Glomerular endothelial cell (primary cell): ENCODE measurements at places on chromosomes 16 and 17. TPM values are rescaled to one million over a fixed set of nuclear protein-coding genes. Genes with fewer than 3 reads are reported as not detected.

GRCh38 chr17:75227729-75228128, 22.2 kb downstream of the NUP85 start:
- no peak for DNase-seq

GRCh38 chr16:30551781-30552180, 6.4 kb downstream of the ZNF764 start:
- no peak for DNase-seq

GRCh38 chr16:84255050-84255810, 15.4 kb upstream of the KCNG4 start:
- no peak for DNase-seq

GRCh38 chr17:81380666-81381518, 14.4 kb upstream of the BAHCC1 start:
- DNase-seq: no peak

Gene KRT16
- total RNA-seq: not detected in 2 replicates

GRCh38 chr16:50252874-50253513, 13.4 kb upstream of the ADCY7 start:
- DNase-seq: no peak

DNA sequence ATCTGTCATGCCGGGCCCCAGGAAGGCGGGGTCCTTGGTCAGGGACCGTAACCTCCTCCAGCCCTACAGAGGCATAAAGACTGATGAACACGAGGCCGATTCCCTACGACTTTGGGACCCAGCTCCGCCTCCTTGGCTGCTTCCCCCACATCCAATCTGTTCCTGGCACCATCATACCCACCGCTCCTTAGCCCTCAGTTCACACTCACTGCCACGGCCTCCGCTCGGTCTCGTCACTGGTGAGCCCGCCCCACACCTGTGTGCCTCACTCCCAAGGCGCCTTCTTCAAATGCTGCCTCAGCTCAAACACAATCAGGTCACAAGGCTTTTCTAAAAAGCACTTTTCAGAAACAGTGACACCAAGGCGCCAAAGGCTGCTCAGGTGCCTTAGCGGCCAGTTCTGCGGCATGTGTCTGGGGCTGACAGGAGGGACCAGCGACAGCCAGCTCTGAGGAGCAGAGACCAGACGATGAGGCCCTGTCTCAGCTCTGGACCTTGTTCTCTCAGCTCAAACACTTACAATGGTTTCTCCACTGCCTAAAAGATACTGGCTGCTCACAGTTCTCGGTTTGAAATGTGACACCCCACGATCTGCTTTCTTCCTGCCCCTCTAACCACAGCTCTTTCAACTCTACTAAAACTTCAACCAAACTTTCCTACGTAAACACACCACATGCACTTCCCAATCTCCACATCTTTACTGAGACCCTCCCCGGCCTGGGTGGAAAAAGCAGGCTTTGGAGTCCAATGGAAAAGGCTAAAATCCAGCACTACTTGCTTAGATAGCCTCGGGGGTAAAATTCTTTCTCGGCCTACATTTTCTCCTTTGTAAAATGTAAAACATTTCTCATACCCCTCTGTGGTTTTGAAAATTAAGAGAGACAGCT, 33.2 kb downstream of the CYB5D2 start:
- DNase-seq: no peak

GRCh38 chr16:4696172-4696904, 3.0 kb downstream of the NUDT16L1 start:
- no peak for DNase-seq

Gene SLC5A10
- total RNA-seq: not detected in 2 replicates

- no peak for DNase-seq
These were observed 1.6 kb upstream of the AATK start for GRCh38 chr17:81167638-81168037.

GRCh38 chr16:10441726-10442125, 55.9 kb downstream of the ATF7IP2 start:
- no peak for DNase-seq

DNA sequence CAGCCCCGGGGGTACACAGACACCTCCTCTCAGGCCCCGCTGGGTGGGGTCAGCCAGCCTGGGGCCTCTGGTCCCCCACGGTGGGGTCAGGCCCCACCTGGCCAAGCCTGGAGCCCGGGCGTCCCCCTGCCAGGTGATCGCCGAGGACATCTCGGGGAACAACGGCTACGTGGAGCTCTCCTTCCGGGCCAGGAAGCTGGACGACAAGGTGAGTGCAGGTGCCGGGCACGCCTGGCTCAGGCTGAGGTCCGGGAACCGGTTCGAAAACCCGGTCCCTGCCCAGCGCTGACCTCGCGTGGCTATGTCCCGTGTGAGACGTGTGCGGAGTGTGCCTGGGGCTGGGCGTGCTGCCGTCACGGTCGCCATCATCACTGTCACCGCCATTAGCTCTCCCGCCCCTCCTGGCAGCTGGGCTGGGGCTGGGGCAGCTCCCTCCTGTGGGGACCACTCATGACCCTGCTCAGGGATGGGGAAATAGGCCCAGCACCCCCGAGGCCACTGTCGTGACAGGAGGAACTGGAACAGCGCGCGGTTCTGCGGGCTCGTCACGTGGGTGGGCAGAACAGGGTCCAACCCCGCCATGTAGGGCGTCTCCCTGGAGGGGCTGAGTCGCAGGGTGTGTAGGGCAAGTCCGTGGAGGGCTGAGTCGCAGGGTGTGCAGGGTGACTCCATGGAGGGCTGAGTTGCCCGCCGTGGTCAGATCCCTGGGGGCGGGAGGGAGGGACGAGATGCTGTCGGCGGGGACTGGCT, 8.5 kb downstream of the CPNE7 start:
- DNase-seq: no peak

DNA sequence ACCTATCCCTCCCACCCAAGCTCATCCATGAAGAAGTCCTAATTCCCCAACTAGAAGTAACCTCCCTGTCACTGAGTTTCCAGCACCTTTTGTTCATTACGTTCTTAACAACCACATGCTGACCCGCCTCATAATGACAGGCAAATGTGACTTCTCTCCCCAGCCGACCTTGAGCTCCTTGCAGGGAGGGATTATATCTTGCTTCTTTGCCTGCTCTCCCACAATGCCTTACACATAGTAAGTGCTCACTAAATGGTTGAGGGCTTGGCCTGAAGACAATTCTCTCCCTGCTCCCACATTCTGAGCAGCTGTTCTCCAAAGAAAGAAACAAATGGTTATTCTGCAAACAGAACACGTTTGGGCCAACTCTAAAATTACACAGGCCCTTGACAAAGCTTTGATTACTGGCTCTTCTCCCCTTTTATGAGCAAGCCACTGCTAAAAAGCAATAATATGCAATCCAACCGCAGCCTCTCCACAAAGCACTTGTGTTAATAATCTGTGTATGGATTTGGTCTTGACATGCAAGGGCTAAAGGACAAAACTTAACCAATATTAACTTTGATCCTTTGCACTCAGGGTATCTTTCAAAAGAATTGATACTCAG, 23.2 kb downstream of the SLC39A11 start:
- DNase-seq: no peak

DNA sequence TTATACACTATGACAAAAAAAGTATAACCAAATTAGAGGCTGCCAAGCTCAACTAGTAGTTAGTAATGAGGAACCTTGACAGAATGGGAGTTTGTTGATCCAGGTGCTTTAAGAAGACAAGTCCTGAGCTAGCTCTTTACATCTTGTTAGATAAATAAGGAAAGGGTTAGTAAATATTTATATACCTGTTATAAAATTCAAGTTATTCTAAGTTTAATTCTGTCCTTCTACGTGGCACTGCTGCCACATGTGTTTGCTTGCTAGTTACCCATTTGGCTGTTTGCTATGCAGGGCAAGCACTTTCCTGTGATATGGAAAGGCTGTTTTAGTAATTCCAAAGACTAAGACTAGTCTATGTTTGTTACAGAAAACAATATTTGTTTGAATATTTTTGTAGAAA, 180.5 kb downstream of the MYO1D start:
- no peak for DNase-seq

DNA sequence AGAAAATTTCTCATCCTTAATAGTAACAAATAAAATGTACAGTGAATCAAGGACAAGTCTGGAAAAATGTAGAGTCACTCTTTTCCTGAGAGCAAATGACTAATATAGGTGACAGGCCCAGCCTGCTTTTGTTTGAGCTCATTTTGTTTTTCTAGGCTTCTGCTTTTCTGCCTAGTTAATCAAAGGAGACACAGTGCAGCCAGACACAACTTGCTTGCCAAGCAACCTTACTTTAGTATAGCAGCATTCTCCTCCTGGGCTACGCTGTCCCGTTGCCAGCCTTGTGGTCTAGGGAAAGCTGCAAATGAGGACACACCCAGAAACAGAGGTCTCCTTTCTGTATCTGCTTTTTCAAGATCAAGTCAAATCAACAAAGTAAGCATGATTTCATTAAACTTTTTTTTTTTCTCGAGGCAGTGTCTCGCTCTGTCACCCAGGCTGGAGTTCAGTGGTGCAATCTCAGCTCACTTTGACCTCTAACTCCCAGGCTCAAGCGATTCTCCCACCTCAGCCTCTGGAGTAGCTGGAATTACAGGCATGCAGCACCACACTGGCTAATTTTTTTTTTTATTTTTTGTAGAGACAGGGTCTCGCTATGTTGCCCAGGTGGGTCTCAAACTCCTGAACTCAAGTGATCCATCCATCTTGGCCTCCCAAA, 17.2 kb downstream of the GINS3 start:
- DNase-seq: no peak

DNA sequence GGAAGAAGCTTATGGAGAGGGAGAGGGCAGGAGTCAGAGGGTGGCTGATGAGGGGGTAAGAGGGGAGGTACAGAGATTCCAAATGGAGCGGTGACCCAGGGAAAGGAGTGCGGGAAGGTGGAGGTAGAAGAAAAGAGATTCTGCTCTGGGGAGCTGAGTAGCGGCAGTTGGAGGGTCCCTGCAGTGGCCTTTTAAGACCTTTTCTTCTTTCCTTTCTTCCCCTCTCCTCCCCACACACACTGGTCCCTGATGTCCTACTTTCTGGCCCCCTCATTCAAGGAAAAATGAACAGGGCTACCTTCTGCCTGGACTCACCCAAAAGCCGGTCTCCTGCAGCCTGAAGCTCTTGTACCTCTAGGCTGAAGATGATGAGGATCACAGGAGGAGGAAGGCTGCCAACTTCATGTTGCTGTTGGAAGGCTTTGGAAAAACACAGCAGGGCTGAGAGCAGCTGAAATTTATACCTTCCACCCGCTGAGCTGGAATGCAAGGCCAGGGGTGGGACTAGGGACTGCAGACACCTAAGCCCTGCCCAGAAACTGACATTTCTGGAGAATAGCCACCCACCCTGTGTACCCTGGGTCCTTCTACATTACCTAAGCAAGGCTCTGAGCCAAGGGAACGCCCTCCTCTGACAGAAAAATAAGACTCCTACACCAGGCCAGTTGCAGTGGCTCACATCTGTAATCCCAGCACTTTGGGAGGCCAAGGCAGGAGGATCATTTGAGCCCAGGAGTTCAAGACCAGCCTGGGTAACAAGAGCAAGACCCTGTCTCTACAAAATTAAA, 9.4 kb upstream of the HEATR6 start:
- no peak for DNase-seq

Gene KRT13
- not detected in 2 replicates for total RNA-seq

DNA sequence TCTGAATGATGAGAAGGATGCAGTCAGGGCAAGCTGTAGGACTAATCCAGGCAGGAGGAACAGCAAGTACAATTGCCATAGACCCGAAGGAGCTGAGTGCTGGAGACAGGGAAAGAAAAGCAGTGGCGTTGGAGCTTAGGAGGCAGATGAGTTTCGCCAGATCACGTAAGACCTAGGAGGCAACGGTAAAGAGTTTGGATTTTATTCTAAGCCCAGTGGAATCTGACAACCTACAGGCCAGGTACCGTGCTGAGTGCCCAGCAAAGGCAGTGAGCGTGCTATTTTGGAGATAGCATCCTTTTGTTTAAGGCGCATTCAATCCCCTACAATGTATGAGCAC, 1.2 kb downstream of the USP43 start:
- DNase-seq: no peak

- DNase-seq: no peak
These were observed 251.4 kb upstream of the KIF2B start for GRCh38 chr17:53571342-53571741.

- no peak for DNase-seq
These were observed 29.5 kb downstream of the SBK1 start for GRCh38 chr16:28321700-28322411.

Gene RCVRN
- not detected in 2 replicates for total RNA-seq
